Activated CD4-positive, alpha-beta T cell treated with anti-CD3 and anti-CD28 coated beads, Interleukin-2, amount 50 U/mL, for 24 hours (primary cell): ENCODE measurements at places on chromosomes 5 and 9.

DNA sequence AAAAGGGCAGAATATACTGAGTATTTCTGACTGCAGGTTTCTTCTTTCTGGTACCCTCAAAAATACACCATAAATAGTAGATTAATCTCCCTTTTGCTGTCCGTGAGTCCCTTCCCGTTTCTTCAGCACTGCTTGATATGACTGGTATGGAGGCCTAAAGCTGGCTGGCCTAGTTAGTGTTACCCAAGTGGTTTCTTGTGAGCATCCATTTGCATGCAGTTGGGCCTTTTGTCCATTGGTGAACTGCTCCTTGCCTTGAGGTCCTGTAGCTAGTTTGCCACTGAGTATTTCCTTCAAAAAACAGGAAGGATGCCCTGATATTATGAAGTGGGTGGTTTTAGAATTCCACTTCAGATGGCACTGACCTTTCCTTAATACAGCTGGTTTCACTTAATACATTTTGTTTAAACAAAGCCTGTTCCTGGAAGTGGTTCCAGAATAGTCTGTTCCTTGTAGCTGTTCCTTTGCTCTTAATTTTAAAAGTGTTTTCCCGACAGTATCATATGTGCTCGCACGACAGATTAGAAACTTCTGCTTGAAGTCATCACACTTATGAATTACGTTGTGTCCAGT is 40.0 kb upstream of the ABL1 start:
- no peak for DNase-seq

GRCh38 chr9:90802386-90802985 is 867 bp downstream of the SYK start:
- no peak for DNase-seq

DNA sequence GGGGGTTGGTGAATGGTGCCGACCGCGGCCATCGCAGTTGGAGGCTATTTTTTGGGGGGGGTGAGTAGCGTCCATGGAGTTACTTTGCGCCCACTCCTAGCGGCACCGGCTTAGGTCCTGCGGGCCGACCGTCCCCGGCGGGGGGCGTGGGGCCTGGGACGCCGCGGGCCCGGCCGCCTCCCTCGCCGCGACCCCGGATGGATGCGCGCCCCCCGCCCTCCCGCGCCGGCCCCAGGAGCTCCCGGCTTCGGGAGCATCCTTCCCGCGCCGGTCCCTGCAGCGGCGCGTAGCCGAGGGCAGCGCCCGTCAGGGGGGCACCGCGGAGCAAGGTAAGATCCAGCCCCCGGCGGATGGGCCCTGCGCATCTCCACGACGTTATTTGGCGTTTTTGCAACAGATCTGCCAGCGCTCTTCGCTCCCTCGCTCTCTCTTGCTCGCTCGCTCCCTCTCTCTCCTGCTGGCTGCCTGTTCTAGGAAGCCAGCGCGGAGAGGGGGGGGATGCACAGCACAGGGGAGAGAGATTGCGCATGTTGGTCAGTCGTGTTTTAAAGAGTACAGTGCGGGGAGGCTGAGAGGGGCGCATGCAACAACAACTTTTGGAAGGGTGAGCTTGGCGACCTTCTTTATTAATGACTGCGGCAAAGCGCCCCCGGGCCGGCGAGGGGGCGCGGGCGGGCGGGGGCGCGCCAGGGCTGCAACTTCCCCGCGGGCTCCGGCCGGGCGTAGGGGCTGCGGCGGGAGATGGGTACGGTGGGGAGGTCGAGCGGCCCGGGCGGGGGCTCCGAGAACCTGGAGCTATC is 413 bp downstream of the JADE2 start:
- DNase-seq = peak; percentile 25

- no peak for DNase-seq
Observed at GRCh38 chr9:96644137-96644536, 11.0 kb downstream of the PRXL2C start.

GRCh38 chr9:77956555-77956954 is 75.1 kb downstream of the GNAQ start:
- DNase-seq = no peak

- DNase-seq = no peak
Observed at GRCh38 chr9:80251778-80252177, 680.0 kb downstream of the TLE4 start.

DNA sequence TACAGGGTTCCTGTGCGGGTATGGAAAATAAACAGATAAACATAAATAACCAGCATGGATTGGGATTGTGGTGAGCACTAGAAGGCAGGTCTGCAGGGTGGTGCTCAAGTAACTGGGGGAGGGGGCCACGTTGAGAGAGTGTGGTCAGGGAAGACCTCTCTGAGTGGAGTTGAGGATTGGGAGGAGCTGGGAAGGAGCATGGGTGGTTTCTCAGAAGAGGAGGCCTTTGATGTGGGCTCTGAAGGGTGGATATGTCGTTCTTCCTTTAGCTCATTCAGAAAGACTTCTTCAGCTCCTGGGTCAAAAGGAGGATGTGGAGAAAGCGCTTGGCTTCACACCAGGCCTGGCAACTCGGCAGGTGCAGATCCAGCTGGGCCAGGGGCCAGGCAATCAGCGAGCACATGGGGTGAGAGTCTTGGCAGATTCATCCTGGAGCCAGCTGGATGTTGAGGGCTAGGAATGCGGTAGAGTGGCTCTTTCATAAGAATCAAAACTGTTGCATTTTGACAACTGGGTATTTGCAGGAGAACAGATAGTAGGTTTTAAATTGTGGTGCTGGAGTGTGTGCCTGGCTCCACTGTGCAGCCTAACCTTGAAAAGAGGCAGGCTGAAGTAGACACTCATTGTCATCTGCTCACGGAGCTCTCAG is 71.7 kb downstream of the PCSK5 start:
- no peak for DNase-seq
